SJCRH30 (cell line): ENCODE measurements at places on chromosomes 7 and 10. TPM values are rescaled to one million over a fixed set of nuclear protein-coding genes. Genes with fewer than 3 reads are reported as not detected.

Gene SLC18A2
- 0.06 and 0.10 TPM in 2 replicates for total RNA-seq

Gene METTL27
- 0.30 and 0.55 TPM in 2 replicates for total RNA-seq

Gene LRRC18
- total RNA-seq = not detected in 2 replicates

Gene REPIN1
- 174 and 183 TPM in 2 replicates for total RNA-seq

Gene CHST15
- 2.2 and 2.8 TPM in 2 replicates for total RNA-seq

Gene UTF1
- not detected in 2 replicates for total RNA-seq

Gene IGFBP1
- total RNA-seq = not detected in 2 replicates

Gene ZP3
- total RNA-seq = 0.99 and 1.8 TPM in 2 replicates

Gene KNDC1
- 1.1 TPM in 1 of 2 replicates, not detected in the other for total RNA-seq

Gene ENO4
- 0.08 TPM in 1 of 2 replicates, not detected in the other for total RNA-seq

Gene SORCS3
- not detected in 2 replicates for total RNA-seq

Gene PTF1A
- not detected in 2 replicates for total RNA-seq

Gene INA
- total RNA-seq = not detected in 2 replicates

Gene COL26A1
- 0.05 and 0.10 TPM in 2 replicates for total RNA-seq

Gene CPXM2
- not detected in 2 replicates for total RNA-seq

Gene OR13A1
- not detected in 2 replicates for total RNA-seq

Gene ZNF394
- 25.4 and 29.7 TPM in 2 replicates for total RNA-seq

Gene ANKRD7
- 0.86 and 0.93 TPM in 2 replicates for total RNA-seq

DNA sequence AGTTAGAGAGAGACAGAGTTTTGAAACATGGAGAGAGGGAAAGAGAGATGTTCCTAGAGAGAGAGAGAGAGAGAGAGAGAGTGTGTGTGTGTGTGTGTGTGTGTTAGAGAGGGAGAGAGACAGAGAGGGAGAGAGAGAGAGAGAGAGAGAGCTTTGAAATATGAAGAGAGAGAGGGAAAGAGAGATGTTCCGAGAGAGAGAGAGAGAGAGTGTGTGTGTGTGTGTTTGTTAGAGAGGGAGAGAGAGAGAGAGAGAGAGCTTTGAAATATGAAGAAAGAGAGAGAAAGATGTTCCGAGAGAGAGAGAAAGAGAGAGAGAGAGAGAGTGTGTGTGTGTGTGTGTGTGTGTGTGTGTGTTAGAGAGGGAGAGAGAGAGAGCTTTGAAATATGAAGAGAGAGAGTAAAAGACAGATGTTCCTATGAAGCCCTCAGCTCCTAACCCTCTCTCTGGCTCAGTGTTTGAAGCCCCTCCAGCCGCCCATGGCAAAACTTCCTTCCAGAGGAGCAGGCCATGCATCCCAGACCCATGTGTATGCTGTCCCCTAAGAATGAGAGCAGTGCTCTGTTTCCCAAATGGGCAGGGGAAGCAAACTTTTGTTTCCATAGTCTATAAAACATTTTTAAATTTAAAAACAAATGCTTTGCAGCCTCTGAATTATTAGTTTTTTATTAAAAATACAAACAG, 130.9 kb downstream of the KCNMA1 start:
- H3K4me3 ChIP-seq = no peak overlapping the region
- H3K27me3 ChIP-seq = no peaks in the 10 kb centered on the region; the same call in 1 of the 2 replicates
- peaks cover 6% of the 10 kb centered on the region for H3K4me1 ChIP-seq
- H3K36me3 ChIP-seq = no peaks in the 10 kb centered on the region

- H3K27me3 ChIP-seq = no peaks in the 10 kb centered on the region
- DNase-seq = peak; percentile 74
- H3K36me3 ChIP-seq = no peaks in the 10 kb centered on the region
- H3K27ac ChIP-seq = no peak overlapping the region
Observed at GRCh38 chr10:3197348-3198003, 24.9 kb upstream of the PITRM1 start.

DNA sequence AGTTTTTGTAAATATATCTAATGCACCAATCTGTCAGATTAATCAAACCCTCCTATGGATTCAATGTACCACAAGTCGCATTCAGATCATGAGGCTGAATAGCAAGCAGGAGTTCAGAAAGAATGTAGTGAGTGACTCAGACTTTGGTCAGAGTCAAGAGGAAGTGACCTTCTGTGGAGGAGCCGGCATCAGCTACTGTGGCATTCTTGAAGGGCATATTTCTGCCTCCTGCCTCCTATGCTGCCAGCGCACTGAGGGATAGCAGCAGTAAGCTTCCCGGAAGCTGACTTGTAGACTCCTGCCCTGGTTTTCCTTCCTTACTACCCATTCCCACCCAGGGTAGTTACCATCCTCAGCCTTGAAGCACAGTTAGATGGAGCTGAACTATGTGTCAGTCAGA, 867.5 kb downstream of the NRG3 start:
- H3K27me3 ChIP-seq = no peaks in the 10 kb centered on the region
- H3K36me3 ChIP-seq = no peaks in the 10 kb centered on the region
- no peaks in the 10 kb centered on the region for H3K4me1 ChIP-seq
- no peak overlapping the region for H3K27ac ChIP-seq
- H3K4me3 ChIP-seq = no peak overlapping the region

GRCh38 chr10:79244068-79244442, 103.2 kb upstream of the PPIF start:
- H3K4me1 ChIP-seq = no peaks in the 10 kb centered on the region; the same call in 1 of the 2 replicates
- H3K27me3 ChIP-seq = no peaks in the 10 kb centered on the region
- no peak overlapping the region for H3K4me3 ChIP-seq
- no peak overlapping the region for H3K27ac ChIP-seq

GRCh38 chr7:37536706-37537105, 88.0 kb upstream of the ELMO1 start:
- H3K27me3 ChIP-seq = no peaks in the 10 kb centered on the region
- peaks cover under 1% of the 10 kb centered on the region; the same call in 1 of the 2 replicates for H3K4me1 ChIP-seq
- no peak overlapping the region for H3K4me3 ChIP-seq
- H3K36me3 ChIP-seq = no peaks in the 10 kb centered on the region
- H3K27ac ChIP-seq = no peak overlapping the region

- H3K27ac ChIP-seq = no peak overlapping the region
- no peak for DNase-seq
- H3K4me1 ChIP-seq = no peaks in the 10 kb centered on the region
- no peaks in the 10 kb centered on the region for H3K36me3 ChIP-seq
Observed at GRCh38 chr7:137703291-137704010, 143.3 kb downstream of the DGKI start.

DNA sequence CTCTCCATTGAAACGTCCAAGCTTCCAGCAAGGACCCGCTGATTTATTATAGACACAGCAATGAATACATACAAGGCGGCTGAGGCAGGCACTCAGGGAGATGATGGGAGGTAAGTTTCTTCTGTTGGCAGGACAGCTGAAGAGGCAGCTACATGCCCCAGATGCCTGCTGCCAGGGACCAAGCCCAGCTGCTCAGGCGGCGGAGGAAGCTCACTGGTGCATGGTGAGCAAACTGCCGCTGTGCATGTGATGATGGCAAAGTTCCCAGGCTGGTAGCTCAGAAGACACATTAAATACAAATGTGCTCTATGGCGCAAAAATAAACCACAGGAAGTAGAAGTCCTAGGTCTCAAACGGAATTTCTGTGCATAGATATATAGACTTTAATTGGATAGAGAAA, 2.3 kb downstream of the DNTT start:
- no peaks in the 10 kb centered on the region for H3K36me3 ChIP-seq
- H3K4me3 ChIP-seq = no peak overlapping the region
- H3K4me1 ChIP-seq = no peaks in the 10 kb centered on the region
- H3K27ac ChIP-seq = no peak overlapping the region

DNA sequence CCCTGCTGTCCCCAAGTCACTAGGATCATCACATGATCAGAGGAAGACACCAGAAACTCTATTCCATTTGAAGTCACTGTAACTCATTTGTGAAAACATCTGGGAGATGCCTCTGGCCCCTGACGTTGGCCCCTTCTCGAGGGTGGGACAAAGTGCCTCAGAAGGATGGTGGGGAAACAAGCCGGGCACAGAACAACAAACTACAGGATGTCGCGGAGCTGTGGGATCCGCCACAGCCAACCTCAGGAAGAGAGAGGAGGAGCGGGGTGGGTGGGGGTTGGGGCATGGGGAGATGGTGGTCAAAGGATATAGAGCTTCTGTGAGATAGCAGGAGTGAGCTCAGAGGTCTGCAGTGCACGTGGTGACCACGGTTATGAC, 265.6 kb upstream of the TCERG1L start:
- no peaks in the 10 kb centered on the region for H3K27me3 ChIP-seq
- H3K27ac ChIP-seq = no peak overlapping the region
- no peaks in the 10 kb centered on the region for H3K4me1 ChIP-seq
- no peak overlapping the region for H3K4me3 ChIP-seq

DNA sequence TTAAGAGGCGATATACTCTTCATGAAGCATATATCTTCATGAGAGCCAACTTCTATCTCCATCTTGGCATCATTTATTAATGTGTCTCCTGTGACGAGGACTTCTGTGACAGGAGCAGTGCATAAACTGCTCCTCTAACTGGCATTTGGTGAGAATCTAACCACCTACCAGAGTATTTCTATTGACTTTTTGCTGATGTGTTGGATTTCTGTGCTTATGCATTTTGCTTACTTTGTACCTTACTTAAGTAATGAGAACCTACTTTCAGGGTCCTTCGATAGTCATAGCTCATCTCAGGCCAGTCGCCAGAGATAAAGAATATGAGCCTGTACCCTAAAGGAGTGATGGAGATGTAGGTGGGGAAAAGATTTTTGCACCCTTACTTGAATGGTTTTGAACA, 265.7 kb downstream of the SUGCT start:
- no peaks in the 10 kb centered on the region for H3K36me3 ChIP-seq
- no peak overlapping the region for H3K4me3 ChIP-seq
- no peaks in the 10 kb centered on the region for H3K27me3 ChIP-seq

- no peaks in the 10 kb centered on the region for H3K36me3 ChIP-seq
- DNase-seq = no peak
Observed at GRCh38 chr7:50147951-50148808, 55.1 kb upstream of the ZPBP start.

- no peaks in the 10 kb centered on the region for H3K27me3 ChIP-seq
- H3K4me1 ChIP-seq = peaks cover 13% of the 10 kb centered on the region; the same call in 1 of the 2 replicates
- H3K36me3 ChIP-seq = no peaks in the 10 kb centered on the region
- no peak for DNase-seq
- H3K27ac ChIP-seq = no peak overlapping the region
Observed at GRCh38 chr10:79982861-79983260, 34.0 kb upstream of the SFTPD start.

- H3K36me3 ChIP-seq = no peaks in the 10 kb centered on the region
- no peaks in the 10 kb centered on the region for H3K27me3 ChIP-seq
- no peak overlapping the region for H3K4me3 ChIP-seq
- no peak for DNase-seq
Observed at GRCh38 chr10:86247588-86247987, 119.0 kb downstream of the GRID1 start.

GRCh38 chr10:62076891-62077290, 175.4 kb downstream of the ARID5B start:
- H3K36me3 ChIP-seq = peaks cover 6% of the 10 kb centered on the region
- H3K4me1 ChIP-seq = peaks cover 22% of the 10 kb centered on the region
- H3K4me3 ChIP-seq = no peak overlapping the region
- no peaks in the 10 kb centered on the region for H3K27me3 ChIP-seq

DNA sequence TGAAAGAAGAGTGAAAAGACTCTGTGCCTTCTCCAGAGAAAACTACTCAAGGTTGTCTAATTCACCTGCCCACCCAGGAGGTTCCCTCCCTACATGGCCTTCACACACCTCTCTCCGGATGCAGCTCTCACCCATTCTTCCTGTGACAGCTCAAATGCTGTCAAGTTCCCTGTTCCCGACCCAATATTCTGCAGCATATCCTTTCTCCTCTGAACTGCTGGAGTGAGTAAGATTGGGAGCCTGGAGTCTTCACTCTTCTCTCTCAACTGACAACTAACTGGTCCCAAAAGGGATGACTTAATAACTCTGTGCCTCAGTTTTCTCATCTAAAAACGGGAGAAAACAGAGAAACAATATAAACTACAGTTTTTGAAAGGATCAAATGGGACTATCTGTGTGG, 5.1 kb downstream of the TMEM26 start:
- H3K27me3 ChIP-seq = no peaks in the 10 kb centered on the region
- no peaks in the 10 kb centered on the region for H3K36me3 ChIP-seq
- DNase-seq = no peak
- H3K4me1 ChIP-seq = peaks cover 6% of the 10 kb centered on the region
- H3K27ac ChIP-seq = no peak overlapping the region

- no peak overlapping the region for H3K4me3 ChIP-seq
- H3K36me3 ChIP-seq = peaks cover 11% of the 10 kb centered on the region; the same call in 1 of the 2 replicates
- H3K27me3 ChIP-seq = no peaks in the 10 kb centered on the region
Observed at GRCh38 chr10:102678842-102679289, 34.6 kb downstream of the TRIM8 start.

- H3K36me3 ChIP-seq = no peaks in the 10 kb centered on the region
- no peaks in the 10 kb centered on the region for H3K27me3 ChIP-seq
- no peak for DNase-seq
Observed at GRCh38 chr10:71765176-71765904, 8.0 kb downstream of the VSIR start.

DNA sequence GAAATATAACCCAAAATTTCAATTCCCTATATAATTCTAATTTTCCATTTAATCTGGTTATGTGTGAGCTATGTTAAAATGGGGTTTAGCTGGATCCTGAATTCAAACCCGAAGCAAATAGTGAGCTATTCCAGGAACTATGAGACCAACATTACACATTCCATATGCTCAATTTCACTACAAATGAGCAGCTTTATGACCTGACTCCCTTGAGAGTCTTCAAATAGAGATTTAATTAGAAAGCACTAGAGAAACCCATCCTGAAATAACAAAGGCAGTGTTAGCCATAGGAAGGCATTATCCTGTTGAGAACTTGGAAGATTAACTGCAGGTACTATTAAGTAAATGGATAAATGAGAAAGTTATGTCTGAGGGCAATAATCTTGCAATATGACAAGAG, 890.0 kb downstream of the GRM8 start:
- no peak overlapping the region for H3K4me3 ChIP-seq
- no peaks in the 10 kb centered on the region for H3K27me3 ChIP-seq
- no peaks in the 10 kb centered on the region for H3K4me1 ChIP-seq
- no peak overlapping the region for H3K27ac ChIP-seq
- H3K36me3 ChIP-seq = no peaks in the 10 kb centered on the region

GRCh38 chr10:8628351-8628750, 573.9 kb downstream of the GATA3 start:
- H3K4me3 ChIP-seq = no peak overlapping the region
- no peaks in the 10 kb centered on the region for H3K27me3 ChIP-seq
- no peak for DNase-seq
- H3K36me3 ChIP-seq = no peaks in the 10 kb centered on the region
- no peak overlapping the region for H3K27ac ChIP-seq

- no peaks in the 10 kb centered on the region for H3K27me3 ChIP-seq
- no peaks in the 10 kb centered on the region for H3K36me3 ChIP-seq
- no peak for DNase-seq
- H3K4me1 ChIP-seq = peaks cover 27% of the 10 kb centered on the region
- no peak overlapping the region for H3K27ac ChIP-seq
Observed at GRCh38 chr10:109962247-109962646, 38.9 kb upstream of the XPNPEP1 start.

GRCh38 chr7:51645255-51645654, 328.6 kb upstream of the COBL start:
- H3K4me1 ChIP-seq = no peaks in the 10 kb centered on the region
- no peak for DNase-seq
- H3K4me3 ChIP-seq = no peak overlapping the region
- H3K27ac ChIP-seq = no peak overlapping the region
- H3K36me3 ChIP-seq = no peaks in the 10 kb centered on the region

DNA sequence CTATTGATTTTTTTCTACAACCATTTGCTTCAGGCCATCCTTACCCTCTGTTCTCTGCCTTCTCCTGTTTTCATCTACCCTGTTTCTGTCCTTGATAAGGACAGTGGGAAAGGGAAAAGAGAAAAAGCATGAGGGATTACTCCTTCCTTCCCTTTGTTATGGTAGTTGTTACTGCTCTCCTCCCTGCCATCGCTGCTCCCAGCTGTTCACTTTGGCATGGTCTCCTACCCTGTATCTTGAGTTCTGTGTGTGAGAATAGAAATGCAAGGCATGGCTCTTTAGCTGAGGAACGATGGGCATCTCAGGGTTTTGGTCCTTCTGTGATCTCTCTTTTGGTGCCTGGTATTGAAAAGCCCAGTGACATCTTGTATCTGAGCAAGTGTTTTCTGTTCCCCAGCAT, 6.4 kb downstream of the CCSER2 start:
- H3K27ac ChIP-seq = no peak overlapping the region
- H3K4me3 ChIP-seq = no peak overlapping the region
- no peaks in the 10 kb centered on the region for H3K4me1 ChIP-seq
- H3K27me3 ChIP-seq = no peaks in the 10 kb centered on the region
